ENCODE measurements at places on chromosomes 16 and 17. TPM values are rescaled to one million over a fixed set of nuclear protein-coding genes. Genes with fewer than 3 reads are reported as not detected.

DNA sequence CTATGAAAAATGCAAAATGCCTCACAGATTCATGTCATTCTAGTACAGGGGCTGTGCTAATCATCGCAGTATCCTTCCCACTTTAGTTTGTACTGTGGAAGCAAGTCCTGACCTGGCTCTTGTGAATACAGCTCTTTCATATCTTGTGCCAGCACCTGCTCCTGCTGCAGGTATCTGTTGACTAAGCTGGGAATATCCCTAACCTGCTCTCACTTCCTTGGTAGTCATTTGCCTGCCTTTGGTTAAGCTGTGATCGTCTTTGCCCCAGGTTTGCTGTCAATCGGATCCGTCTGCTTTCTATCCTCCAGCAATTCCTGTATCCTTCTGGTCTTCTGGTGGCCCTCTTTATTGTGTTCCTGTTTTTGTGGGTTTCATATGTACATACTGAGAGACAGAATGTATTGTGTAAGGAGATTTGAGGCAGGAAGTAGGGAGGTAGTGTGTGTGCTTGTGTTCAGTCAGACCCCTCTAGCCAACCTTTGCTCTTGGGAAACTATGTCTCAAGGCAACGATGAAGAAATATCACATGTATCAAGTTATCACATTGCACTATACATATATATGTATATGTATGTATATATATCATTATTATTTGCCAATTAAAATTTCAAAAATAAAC, 7.7 kb upstream of the GINS3 start:
- H3K4me1 ChIP-seq: no peaks in the 10 kb centered on the region
- no peak overlapping the region for H3K4me3 ChIP-seq
- peaks cover 5% of the 10 kb centered on the region for H3K27me3 ChIP-seq
- no peak for DNase-seq
- no peaks in the 10 kb centered on the region for H3K36me3 ChIP-seq
- no peak overlapping the region for H3K27ac ChIP-seq

DNA sequence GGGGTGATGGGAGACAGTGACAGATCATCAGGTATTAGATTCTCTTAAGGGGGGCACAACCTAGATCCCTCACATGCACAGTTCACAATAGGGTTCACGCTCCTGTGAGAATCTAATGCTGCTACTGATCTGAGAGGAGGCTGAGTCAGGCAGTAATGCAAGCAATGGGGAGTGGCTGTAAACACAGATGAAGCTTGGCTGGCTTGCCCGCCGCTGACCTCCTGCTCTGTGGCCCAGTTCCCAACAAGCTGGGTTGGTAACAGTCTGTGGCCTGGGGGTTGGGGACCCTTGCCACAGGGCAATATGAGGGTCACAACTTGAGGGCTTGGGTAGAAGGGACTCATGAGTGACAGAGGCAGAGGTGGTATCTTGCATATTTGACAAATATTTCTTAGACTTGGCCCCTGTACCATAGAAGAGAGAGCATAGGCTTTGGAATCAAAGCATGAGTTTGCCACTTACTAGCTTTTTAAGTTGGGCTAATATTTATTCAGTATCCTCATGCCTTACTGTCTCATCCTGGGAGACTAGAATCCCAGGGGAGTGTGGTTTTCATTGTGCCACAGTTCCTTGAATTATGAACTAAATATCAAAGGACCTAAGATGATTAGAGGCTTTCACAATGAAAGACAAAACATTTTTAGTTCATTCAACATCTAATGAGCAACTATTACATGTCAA, 133.4 kb downstream of the SPACA3 start:
- DNase-seq: no peak
- peaks cover 4% of the 10 kb centered on the region for H3K27me3 ChIP-seq
- H3K27ac ChIP-seq: no peak overlapping the region
- no peak overlapping the region for H3K4me3 ChIP-seq

- H3K36me3 ChIP-seq: no peaks in the 10 kb centered on the region
- H3K4me3 ChIP-seq: no peak overlapping the region
Measured at GRCh38 chr16:82182266-82183003, 12.4 kb upstream of the MPHOSPH6 start.

GRCh38 chr17:64554028-64554637, 47.4 kb downstream of the CEP95 start:
- DNase-seq: no peak
- H3K4me1 ChIP-seq: peaks cover 5% of the 10 kb centered on the region
- no peak overlapping the region for H3K4me3 ChIP-seq
- H3K27ac ChIP-seq: peak overlapping the region; percentile 32
- H3K36me3 ChIP-seq: peaks cover 49% of the 10 kb centered on the region

Gene ACAP1
- total RNA-seq: 0.83 TPM

Gene CA5A
- not detected for total RNA-seq

Gene B3GNT9
- total RNA-seq: 5.0 TPM

Gene ASB16
- total RNA-seq: not detected

Gene LGALS9C
- not detected for total RNA-seq

All from IMR-90 (cell line).